ENCODE measurements at places on chromosomes 3 and 15.

DNA sequence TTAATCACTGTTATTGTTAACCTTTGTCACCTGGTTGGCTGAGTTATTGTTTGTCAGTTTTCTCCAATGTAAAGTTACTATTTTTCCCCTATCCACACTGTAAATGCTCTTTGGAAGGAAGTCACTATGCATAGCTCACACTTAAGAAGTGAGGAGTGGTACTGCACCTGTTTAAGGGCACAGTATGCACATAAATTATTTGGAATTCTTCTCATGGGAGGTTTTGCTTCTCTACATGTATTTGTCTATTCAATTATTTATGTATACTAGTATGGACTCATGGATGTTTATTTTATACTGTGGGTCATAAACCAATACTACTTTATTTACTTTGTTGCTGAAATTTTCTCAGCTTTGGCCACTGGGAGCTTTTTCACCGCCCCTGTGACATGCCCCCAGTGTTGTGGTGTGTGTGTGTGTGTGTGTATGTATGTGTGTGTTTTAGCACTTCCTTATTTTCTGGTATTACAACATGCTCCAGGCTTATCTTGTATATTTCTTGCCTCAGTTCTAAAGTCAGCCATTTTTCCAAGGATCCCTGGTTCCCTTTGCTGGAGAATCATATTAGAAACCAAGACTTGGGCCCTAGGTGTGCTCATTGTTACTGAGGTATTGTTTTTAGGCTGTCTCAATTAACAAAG is 290.5 kb downstream of the KBTBD8 start:
- DNase-seq, result no peak

- DNase-seq, result no peak
Observed at GRCh38 chr3:72990701-72991395, 5.8 kb upstream of the PPP4R2 start.

GRCh38 chr15:91413142-91413541 is 313.1 kb downstream of the SV2B start:
- DNase-seq, result no peak

DNA sequence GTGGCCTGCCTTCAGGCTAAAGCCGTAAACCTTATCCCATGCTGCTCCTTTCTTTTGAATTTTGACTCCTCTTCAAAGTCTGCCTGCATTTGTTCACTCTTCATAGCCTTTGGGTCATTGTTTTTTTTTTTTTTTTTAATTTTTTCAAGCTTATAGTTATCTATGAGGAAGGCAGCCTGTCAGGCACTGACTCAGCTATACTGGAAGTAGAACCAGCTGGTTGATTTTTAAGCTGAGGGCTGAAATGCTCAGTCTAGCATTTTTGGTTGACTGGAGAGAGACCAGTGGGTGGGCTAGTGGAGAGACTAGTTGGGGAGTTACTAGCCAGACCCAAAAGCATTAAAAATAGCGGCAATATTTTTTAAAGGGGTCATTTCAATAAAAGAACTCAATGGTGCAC is 44.1 kb downstream of the C3orf20 start:
- no peak for DNase-seq

DNA sequence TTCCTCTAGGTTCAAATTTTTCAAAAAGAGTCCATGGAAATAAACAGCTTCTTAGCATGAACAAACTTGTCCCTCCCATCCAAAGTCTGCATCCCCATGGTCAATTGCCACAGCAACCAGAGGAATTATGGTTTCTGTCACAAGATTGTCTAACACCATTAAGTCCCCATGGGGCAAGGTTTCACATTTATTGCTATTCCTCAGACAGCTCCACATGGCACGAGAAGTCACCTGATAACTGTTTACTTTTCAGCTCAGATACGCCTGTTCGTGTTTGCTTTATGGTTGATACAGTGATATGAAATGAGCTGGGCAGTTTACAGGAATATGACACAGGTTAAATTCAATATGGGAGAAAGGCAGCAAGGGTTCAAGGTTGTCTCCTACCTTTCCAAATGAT is 37.9 kb upstream of the MUC13 start:
- DNase-seq, result no peak

DNA sequence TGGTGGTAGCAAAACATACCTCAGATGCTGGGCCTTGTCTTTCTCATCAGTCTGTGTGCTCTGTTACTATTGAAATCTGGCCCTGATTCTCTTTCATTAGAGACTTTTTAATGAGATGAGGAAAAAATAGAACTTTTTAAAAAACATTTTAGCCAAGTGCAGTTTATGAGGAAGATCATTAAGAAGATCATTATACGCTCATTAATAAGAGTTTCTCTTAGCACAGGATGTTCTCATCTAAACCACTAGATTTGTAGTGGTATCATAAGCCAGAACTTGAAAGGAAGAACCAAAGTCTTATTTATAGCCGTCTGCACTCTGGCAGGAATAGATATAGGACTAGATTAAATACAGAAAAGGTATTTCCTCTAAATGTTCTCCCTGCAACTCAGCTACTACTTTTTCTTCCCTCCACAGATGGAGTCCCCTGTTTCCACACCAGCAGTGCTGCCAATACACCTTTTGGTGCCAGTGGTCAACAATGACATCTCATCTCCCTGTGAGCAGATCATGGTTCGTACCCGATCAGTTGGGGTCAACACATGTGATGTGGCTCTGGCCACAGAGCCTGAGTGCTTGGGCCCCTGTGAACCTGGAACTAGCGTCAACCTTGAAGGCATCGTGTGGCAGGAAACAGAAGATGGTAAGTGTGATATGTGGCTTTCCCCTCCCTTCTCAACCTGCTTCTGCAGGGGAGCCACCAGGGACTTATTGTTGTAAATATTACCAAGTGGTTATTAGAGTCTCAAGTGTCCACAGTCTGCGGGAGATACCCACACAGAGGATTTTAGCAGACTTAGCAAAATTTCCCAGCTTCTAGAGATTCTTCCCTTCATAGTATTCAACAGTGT is 152.8 kb downstream of the RBPMS2 start:
- no peak for DNase-seq

GRCh38 chr15:41966920-41967465 is 5.4 kb downstream of the EHD4 start:
- DNase-seq, result no peak

GRCh38 chr3:72633121-72633520 is 215.1 kb downstream of the SHQ1 start:
- no peak for DNase-seq

GRCh38 chr15:85926834-85927233 is 132.1 kb upstream of the KLHL25 start:
- no peak for DNase-seq

GRCh38 chr15:55907797-55908196 is 85.6 kb downstream of the NEDD4 start:
- no peak for DNase-seq

GRCh38 chr3:33114622-33115023 is 809 bp downstream of the CRTAP start:
- DNase-seq, result no peak

- DNase-seq, result no peak
Observed at GRCh38 chr3:67487564-67488114, 166.8 kb downstream of the SUCLG2 start.

DNA sequence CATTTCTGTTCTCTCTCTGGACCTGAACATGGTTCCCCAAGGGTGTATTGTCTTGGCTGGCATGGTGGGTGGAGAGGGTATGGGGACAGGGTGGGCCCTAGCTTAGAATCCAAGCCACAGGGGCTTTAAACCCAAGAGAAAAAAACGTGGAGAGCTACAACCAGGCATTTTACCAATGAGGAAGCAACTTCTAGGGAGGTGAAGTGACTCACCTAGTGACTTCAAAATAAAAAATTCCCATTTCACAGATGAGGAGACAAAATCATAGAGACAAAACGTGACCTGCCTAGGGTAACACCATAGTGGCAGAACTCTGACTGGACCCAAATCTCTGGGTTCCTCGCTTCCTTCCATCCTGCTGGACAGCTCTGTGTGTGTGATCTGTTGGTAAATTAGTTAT is 216.8 kb downstream of the RPLP1 start:
- DNase-seq, result no peak

DNA sequence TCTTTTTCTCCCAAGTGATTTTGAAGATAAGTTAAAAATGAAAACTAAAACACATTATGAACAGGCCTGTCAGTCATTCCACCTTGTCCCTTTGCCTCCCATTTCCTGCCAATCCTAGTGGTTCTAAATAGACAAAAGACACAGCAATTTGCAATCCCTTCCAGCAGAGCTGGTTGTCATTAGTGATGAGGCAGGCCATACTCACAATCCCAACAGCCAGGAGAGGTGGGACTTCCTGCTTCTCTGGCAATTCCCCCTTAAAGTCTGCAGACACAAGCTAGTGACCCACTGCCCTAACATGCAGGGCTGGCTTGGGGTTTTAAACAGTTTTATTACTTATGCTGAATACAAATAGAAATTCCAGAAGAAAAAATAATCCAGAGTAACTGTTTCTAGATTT is 38.4 kb upstream of the RBP1 start:
- no peak for DNase-seq

DNA sequence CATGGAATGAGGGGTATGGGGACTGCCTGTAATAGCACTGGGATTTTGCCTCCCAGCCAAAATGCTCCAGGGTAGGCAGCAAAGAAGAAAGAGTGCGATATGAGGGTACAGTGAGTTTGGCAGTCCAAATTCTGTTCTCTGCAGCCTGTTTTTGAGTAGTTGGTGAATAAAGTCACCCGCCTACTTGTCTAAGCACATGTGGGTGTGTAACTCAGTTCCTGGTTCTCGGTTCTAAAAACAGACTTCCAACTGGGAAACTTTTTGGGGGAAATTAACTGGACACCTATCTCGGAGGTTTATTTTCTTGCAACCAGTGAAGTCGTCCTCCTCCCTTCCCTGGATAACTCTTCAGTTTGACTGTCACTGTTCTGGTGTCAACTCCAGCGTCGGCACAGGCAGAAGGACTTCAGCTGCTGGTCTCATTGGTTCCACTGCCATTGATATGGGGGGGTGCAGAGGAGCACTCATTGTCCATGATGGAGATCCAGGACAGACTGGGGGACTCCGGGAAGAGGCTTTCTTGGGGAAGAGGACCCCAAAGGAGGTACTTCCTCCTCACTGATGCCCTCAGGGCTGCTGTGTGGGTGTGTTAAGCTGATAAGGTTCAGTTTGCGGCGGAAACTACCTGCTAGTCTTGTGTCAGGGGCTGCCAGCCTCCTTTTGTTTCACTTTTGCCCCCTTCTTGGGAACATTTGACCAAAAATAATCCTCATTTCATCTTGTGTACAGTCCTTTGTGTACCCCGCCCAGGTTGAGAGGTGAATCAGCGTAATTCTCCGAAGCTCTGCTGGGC is 13.2 kb downstream of the GHRL start:
- no peak for DNase-seq

- DNase-seq, result no peak
Observed at GRCh38 chr3:54951405-54951804, 23.5 kb upstream of the LRTM1 start.

- DNase-seq, result no peak
Observed at GRCh38 chr3:131417751-131418150, 36.2 kb downstream of the NUDT16 start.

DNA sequence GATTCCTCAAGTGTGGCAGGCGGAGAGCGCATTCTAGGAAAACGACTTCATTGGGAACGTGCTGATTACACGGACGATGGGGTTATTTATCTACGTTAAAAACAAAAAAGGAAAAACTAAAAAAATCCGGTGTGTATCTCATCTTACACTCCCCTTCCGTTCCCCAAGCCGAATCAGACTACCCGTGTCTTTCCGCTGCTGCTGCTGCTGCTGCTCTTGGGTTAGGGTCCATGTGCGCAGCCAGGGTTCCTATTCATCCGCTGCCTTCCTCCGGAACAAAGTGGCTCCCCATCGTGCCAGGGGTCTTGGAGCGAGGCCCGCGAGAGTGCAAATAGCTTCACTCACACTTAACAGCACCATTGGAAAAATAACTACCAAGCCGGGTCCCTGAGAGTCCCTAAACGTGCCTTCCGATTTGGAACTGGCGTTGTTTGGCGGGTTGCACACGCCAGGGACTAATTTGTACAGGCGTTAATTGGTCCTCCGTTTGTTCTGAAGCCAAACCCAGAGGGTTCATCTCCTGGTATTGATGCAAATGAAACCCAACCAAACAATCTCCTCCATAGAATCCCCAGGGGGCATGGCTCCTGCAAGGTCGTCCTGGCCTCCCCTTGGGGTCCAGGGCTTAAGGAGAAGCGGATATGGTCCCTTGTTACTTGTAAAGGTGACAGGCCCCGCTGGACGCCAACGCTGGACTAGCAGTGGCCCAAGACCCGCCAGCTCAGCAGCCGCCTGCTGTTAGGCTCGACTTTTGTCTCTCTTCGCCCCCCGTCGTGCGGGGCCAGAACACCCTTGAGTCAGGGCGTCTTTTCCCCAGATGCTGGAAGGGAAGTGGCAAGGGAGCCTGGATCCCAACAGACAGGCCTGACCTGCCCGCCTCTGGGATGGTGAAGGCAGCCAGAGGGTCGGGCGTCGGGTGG is 11.0 kb upstream of the ONECUT1 start:
- no peak for DNase-seq

DNA sequence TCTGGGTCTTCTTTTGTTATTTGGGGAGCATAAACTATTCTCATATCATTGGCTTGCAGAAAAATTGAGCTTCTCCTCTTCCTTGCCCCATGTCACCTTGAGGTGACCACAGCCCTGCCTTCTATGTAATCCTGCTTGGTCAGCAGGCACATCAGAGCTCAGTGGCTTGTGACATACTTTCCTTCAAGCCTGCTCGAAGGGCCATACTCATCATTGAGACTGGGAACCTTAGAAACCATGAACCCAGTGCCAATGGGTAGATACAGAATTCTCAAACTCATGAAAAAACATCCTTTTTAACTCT is 3.7 kb upstream of the CCR2 start:
- no peak for DNase-seq

DNA sequence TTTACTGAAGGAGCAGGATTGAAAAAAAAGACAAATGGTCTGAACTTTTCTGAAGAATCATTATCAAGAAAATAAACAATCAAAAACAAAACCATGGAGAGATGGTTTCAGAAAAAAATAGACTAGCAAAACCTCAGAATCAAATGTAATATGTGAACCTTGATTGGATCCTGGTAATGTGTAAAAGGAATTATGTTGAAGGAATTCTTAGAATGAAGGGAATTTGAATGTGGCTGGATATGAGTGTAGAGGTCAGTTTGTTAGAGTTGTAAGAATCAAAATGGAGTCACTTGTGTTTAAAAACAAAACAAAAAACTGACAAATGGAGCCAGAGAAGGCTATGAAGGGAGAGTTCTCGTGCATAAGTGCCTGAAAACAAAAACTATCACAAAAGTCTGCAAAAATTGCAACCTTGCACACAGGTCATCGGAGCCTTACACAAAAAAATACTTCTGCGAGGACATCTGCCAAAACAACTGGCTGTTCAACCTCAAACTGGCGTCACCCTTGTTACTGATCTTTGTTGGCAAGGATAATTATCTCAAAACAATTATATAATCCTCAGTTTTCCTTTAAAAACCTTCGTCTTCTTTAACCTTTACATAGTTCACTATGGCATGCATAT is 19.1 kb upstream of the ATP13A3 start:
- DNase-seq, result no peak

DNA sequence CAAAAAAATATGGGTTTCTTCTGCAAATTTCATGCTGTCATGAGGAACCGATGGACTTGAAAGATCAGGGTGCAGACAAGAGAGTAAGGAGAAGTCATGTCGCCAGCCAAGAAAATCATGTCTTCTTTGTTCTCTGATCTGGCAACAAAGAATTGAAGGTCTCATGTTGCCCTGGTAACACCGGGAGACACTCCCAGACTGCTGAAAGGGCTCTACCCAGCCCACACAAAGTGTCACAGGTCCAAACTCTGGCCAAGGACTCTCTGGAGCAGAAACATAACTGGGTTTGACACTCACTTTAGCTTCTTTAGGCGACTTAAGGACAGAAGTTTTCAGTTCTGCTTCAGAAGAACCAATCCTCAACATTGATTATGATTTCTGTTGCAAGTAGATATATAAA is 42.9 kb downstream of the SIDT1 start:
- DNase-seq, result no peak

- DNase-seq, result no peak
Observed at GRCh38 chr15:81270781-81271491, 53.0 kb downstream of the STARD5 start.
